Stimulated activated CD8-positive, alpha-beta memory T cell treated with anti-CD3 and anti-CD28 coated beads, Interleukin-7, amount 100 ng/mL, for 4 hours (primary cell): ENCODE measurements at places on chromosomes 4 and X.
A peak's percentile ranks its signal among the peaks of the same experiment; 100 is the strongest.

GRCh38 chr4:15702941-15703403, at the start of gene BST1:
BST1 (plus strand) TSS chr4:15703065; CDS start chr4:15703145, 80 bp downstream.
- peak; percentile 25 for DNase-seq

DNA sequence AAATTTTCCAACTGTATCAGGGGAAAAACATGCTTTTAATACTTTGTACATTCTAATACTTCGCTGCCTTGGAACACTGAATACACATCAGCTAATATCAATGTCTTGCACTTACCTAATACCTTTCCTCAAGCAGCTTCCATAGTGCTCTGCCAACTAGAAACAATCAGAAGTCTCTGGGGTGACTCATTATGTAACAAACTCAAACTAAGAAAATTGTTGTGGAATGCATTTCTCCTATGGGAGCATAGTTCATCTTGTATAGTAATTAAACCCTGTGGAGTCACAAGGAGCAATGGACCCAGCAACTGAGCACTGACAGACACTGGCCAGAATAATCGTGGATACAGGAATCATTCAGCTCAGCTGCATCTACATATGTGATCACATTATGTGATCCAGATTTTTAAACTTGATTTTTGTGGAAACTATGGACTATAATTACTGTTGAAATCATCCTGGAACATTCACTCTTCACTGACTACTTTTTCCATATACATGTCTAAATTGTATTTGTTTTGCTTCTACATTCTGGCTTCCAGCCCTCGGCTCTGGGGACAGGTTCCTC, 496.9 kb downstream of the TMA16 start:
- DNase-seq = no peak

DNA sequence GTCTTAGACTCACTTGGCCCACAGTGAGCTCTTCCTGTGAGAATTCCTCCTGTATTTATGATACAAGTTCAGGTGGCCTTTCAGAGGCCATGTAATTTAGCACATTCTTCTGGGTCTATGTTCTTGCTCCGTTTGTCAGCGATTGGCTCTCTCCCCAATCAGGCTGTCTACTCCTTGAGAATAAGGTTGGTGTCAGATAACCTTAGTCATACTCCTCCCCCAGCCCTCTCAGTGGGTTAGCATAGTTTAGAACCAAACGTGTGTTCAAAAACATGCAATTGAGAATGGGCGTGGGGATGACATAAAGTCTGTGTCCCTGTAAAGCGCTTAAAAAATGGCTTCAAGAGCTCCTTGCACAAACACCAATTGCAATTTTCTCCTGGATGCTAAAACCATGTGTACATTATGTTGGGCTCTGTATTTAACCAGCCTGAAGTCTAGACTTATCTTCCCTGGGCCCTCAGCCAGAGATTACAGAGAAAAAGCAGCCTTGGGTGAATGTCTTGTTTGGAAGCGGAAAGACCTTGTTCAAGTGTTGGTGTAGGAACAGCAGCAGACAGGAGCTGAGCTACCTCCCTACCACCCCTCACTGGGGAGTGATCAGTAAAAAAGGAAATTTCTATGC, 9.9 kb upstream of the CT47C1 start:
- no peak for DNase-seq

GRCh38 chrX:46268412-46268811, 276.8 kb downstream of the ZNF674 start:
- DNase-seq = no peak

- DNase-seq = no peak
Observed at GRCh38 chr4:13559413-13559812, 15.1 kb upstream of the NKX3-2 start.

DNA sequence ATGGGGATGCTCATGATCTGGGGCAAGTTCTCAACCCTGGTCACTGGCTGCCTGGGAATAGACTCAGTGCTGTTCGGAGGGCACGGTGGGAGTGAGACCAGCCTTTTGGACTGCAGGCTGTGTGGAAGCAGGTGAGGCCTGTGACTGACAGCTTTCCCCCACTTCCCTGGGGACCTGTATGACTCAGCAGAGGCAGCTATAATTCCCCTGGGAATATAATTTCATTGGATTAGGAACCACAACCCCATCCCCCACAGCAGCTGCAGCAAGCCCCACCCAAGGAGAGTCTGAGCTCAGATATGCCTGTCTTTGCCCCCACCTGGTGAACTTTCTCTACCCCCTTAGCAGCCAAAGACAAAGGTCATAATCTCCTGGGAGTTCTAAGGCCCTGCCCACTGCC, 408.6 kb downstream of the PPP3CA start:
- DNase-seq = no peak

DNA sequence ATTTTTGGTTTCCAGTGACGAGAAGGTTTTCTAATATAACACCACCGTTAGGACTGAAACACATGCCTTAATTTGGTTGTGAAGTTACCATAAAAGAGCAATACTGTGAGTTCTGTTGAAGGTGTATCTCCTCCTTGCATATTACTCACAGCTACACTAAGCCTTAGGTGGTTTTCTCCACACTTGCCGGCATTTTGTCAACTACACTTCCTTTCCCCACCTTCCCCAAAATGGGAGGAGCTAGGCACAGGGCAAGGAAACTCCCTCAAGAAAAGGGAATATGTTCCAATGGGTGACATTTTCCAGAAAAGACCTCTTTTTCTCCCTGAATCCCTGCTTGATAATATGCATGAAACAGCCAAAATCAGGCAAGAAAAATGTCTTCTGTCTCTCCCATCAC, 44.8 kb downstream of the RELL1 start:
- no peak for DNase-seq
